Fibroblast of skin of left quadriceps (primary cell): ENCODE measurements at places on chromosomes 7 and 10.

DNA sequence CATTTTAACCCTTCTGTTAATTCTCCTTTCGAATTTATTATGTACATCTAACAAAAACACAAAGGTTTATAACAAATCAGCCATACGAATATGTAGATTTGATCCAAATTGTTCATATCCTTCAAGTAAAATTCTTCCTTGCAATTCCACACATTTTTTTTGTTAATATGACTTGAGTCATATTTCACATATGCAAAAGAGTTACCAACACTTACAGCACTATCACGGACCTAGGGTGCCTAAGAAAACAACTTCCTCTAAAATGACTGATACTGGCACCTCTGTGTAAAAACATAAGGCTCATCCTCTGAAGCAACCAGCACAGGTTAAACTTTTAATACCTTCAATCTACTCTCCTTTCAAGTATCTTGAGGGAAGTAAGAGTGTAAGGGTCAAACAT, 451.8 kb downstream of the SEMA3D start:
- DNase-seq: no peak

DNA sequence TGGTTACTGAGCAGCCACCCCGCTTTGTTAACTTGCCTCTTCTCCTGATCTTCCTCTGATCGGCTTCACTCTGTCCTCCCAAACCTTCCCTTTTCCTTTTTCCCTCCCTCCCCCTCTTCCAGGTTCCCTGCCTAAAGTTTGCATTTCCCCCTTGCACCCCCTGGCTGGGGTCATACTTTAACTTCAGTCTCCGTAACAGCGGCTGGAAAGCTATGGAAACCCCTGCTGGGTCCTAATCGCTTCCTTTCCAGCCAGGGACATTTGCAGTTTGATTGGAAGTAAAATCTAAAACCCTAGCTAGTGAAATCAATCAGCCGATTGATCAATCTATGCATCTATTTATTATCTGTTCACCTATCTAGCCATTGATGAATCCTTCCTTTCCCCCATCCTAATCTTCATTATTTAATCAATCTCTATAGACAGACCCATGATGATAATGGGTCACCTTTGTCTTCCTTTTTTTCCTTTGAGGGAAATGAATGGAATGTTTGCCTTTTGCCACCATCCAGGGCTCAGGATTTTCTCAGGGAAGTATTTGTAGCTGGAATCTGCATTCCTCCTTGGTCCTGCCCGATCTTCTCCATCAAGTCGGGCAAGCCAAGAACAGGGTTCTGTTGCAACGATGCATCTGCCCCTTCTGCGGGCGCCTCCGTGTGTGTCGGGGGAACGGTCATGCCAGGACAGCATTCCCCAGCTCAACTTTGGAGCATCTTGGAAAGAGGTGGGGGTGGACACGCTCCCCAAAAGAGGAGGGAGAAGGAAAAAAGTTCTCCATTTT, 8.8 kb downstream of the GATA3 start:
- DNase-seq: no peak

DNA sequence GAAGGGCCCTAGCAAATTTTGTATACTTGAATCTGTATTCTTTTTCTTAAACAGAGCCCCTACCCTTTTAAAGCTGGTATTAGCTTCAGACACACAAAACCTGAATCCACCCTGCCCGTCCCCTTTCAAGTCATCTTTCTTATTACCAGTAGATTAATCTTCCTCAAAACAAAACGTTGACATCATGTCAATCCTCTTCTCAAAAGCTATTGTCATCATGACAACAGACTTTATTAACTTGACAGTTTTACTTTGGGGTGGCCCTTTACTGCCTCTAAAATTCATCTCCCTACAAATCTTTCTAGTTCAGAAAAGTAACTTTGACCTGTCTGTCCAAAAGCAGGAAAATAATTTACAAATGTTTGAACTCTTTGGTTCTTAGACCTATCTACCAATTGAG, 21.5 kb upstream of the IFRD1 start:
- DNase-seq: no peak

DNA sequence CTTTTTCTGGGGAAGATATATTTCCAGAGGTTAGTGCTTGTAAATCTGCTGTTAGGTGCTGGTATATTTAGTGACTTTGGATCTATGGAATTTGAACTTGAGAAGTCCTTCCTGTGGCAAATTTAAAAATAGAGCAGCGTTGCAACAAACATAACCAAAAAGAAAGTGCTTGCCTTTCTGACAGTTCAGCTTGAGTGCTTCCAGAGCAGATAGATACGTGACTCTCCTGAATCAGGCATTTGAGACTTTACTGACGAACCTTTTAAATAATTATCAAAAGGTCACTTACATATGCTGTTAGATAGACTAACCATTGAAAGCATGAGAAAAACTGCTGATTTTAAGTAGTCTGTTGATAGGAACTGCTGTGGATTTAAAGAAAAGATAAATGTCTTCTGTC, 387.5 kb upstream of the LRRTM3 start:
- no peak for DNase-seq

GRCh38 chr10:61904733-61905725, 3.5 kb downstream of the ARID5B start:
- DNase-seq: peak; percentile 48

DNA sequence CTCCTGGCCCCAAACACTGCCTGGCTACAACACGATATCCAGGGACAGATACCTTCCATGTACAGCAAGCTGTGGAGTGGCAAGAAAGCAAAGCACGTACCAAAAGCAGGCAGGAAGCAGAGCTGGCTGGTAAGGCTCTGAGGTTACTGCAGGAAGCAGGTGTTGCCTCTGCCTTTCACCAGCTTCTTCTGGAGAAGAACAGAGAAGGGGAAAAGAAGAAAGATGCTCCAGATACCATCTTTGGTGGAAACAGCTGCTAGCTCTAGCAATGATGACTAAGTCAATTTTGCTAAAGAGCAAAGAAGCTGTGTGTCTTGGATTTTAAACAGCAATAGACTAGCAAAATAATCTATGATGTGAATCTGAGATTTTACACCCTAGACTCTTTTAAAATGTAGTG, 34.9 kb upstream of the PRSS1 start:
- no peak for DNase-seq

DNA sequence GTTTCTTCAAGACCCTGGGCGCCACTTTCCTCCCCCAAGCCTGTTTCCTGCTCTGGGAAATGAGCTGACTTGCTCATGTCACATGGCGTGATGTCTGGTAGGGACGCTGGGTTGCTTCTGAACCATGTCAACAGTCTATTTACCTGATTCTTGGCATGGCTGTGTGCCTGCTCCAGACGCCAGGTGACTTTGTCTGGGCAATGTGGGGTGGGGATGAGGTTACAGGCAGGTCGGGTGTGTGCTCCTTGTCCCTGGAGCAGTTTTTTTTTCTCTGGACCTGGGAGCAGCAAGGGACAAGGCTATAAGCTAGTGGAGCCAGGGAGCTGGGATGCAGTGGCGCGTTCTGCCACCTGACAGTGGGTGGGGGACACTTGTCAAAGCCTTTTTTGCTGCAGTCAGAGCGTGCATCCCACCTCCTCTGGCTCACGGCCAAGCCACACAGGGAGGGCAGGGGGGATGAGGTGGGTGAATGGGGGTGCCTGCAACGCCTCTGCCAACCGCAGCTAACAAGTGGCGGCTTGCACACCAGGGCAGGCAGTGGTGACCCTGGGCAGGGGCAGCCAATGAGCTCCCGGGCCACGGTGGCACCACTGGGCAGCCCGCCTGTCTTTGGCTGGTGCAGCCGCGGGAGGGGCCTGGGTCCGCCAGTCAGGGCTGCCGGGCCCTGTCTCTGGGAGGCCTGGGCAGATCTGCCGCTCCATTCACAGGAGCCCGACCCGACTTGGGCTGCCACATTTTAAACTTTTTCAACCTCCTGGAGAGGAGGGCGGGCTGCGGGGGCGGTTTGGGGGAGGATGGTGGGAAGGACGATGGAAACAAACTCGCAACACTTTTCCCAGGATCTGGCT, 22.9 kb downstream of the DNAJB12 start:
- peak; percentile 52 for DNase-seq

DNA sequence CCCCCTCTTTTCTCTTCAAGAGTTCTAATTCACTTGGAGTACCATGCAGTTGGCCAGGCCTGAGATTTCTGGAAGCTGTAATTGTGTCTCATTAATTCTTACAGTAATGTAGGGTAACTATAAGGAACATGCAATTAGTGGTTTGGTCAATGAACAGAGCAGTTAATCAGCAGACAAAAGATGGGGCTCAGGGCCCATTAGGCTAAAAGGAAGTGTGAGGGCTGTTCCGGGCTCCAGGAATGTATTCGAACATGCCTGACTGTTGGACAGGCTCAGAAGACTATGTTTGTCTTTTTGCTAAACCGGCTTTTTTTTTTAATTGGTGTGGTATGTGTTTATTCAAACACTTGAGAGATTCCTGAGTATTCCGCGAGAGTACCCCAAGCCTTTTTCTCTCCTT, 42.5 kb upstream of the FZD8 start:
- DNase-seq: no peak

GRCh38 chr7:45165857-45166256, 8.3 kb downstream of the RAMP3 start:
- no peak for DNase-seq

- DNase-seq: no peak
Measured at GRCh38 chr10:91170418-91170817, 50.0 kb upstream of the PCGF5 start.

- DNase-seq: no peak
Measured at GRCh38 chr10:92377962-92378361, 87.0 kb downstream of the MARCHF5 start.

DNA sequence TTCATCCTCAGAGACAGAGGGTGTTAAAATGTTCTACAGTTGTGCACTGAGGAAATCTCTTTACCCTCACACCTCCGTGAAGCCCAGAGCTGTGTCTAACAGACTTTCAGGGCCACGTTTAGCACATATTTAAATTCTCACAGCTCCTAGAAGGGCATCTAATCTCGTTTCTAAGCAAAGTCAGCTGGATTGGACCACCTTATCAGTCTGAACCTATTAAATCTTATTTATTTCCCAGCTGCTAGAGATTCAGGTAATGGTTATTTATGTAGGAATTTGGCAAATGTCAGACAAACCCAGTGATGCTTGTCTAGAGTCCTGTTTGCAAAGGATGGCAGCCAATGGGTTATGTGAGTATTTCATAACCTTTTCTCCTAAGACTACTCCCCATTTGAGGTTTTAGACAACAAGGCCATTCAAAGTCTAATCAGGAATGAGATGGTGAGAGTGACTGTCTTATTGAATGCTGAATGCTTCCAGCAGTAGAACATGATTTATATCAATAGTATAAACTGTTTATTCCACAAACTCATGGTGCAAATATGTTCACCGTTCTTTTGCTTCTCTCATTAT, 54.8 kb upstream of the EXOC4 start:
- no peak for DNase-seq

- no peak for DNase-seq
Measured at GRCh38 chr7:143374561-143374960, 6.6 kb upstream of the ZYX start.

DNA sequence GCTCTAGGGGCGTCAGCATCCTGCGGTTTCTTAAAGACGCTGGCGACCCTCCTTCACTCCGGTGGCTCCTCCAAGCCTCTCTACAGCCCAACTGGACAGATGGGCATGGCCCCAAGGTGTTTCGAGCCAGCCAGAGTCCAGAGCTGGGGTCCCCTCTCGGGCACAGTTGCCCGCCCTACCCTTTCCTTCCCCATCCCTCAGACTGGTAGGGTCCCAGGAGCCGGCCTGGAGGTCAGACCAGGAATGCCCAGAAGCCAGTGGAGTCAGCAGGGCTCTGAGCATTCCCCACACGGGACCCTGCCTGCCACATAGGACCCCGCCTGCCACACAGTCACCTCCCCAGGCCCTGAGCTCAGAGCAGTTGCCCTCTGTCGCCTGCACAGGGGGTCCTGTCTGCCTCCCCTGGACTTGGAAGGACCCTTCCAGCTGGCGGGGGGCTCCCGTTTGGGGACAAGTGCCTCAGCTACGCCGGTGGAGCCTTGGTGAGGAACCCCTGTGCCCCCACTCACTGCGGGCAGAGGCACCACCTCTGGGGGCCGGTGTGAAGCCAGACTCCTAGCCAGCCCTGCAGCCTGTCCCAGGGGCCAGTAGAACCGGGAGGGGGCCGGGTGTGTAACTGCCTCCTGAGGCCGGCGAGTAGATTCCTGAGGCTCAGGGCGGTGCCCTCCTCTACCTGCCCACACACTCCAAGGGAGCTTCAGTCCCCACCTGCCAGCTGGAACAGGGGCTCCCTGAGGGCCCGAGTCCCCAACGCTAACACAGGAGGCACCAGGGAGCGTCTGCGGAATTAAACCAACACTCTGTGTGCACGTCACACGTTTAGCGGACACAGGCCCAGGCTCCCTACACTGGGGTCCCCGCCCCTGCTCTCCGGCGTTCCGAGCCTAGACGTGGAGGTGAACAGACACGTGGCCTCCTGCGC, 19.4 kb upstream of the PDGFA start:
- no peak for DNase-seq

- DNase-seq: no peak
Measured at GRCh38 chr7:37212556-37212955, 236.1 kb downstream of the ELMO1 start.

DNA sequence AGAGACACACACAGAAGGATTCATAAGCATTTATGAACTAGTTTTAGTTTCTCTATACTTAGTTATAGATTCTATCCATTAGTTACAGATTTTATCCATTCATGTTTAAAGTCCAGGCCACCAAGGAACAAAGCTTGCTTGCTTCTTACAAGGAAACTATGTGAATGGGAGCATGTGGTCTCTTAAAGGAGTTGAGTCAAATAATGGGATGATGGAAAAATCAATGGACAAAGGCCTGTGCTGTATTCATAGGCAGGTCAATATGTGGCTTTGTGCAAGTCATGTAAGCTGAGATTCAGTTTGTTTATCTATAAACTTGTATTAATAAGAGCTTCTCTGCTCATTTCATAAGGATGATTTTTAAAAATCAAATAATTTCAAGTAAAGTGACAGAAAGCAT, 172.8 kb upstream of the CDK1 start:
- no peak for DNase-seq

- DNase-seq: no peak
Measured at GRCh38 chr10:95697429-95697828, 3.7 kb upstream of the TCTN3 start.

- peak; percentile 27 for DNase-seq
Measured at GRCh38 chr7:95199779-95200558, 124.4 kb downstream of the PON1 start.

- no peak for DNase-seq
Measured at GRCh38 chr7:72476608-72477305, 64.6 kb upstream of the CALN1 start.

GRCh38 chr7:138066954-138067394, 9.3 kb upstream of the AKR1D1 start:
- DNase-seq: no peak

DNA sequence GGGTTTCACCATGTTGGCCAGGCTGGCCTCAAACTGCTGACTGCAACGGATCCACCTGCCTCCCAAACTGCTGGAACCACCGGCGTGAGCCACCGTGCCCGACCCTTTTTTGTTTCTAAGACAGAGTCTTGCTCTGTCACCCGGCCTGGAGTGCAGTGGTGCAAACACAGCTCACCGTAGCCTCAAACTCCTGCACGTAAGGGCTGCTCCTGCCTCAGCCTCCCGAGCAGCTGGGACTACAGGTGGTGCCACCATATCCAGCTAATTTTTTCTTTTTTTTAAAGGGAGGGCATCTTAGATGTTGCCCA, 36.4 kb downstream of the ADAP1 start:
- DNase-seq: no peak

- no peak for DNase-seq
Measured at GRCh38 chr10:79066411-79067240, 2.1 kb upstream of the ZMIZ1 start.
